ENCODE measurements at places on chromosomes 6 and 20.

DNA sequence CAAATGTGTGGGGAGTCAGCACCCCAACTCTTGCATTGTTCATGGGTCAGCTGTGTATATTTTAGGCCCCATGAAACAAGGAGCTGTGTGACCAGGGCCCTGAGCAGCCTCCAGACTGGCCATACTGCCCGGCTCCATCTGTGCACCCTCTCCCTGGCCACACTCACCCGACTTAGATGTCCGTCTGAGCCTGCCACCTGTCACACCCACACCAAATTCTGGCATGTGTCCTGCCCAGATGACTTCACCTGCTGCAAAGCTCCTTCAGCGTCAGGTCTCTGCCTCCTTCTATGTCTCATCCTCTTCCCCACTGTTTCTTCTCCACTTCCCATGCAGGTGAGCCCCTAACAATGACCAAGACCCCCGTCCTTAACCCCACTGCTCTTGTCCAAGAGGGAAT, 88.1 kb upstream of the THBS2 start:
- DNase-seq = no peak

DNA sequence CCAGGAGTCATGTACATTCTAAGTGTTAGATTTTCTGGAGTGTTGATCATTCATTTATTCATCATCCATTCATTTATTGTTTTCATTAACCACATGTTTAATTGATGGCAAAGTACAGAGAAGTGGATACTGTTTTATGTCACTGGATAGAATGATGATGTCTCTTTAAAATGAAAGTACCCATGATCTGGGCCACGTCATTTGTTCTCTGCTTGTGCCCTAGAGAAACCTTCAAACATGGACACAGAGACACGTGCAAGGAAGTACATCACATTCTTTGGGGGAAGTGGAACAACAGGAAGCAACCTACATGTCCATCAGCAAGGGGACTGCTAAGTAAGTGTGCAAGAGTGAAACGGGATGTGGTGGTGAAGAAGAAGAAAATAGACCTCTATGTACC, 75.8 kb upstream of the TSHZ2 start:
- DNase-seq = no peak

GRCh38 chr6:133548423-133549159, 307.4 kb downstream of the EYA4 start:
- no peak for DNase-seq

GRCh38 chr6:45718871-45719270, 296.8 kb downstream of the CLIC5 start:
- DNase-seq = no peak

- DNase-seq = no peak
These were observed 183.9 kb upstream of the JARID2 start for GRCh38 chr6:15061908-15062515.

DNA sequence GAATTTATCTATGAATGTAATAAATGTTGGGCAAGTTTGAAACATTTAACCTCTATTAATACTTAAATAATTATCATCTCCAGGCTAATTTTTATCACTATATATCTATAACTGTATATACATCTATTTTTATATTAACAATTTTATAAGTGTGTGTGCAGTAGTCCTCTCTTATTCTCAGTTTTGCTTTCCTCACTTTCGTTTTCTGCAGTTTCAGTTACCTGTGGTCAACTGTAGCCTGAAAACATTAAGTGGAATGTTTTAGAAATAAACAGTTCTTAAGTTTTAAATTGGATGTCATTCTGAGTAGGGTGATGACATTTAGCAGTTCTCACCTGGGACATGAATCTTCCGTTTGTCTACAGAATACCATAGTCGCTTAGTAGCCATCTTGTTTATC, 379.4 kb upstream of the MAN1A1 start:
- no peak for DNase-seq

GRCh38 chr6:6312901-6313441, 7.5 kb downstream of the F13A1 start:
- DNase-seq = no peak

- DNase-seq = no peak
These were observed 23.9 kb downstream of the C20orf203 start for GRCh38 chr20:32649697-32650400.

DNA sequence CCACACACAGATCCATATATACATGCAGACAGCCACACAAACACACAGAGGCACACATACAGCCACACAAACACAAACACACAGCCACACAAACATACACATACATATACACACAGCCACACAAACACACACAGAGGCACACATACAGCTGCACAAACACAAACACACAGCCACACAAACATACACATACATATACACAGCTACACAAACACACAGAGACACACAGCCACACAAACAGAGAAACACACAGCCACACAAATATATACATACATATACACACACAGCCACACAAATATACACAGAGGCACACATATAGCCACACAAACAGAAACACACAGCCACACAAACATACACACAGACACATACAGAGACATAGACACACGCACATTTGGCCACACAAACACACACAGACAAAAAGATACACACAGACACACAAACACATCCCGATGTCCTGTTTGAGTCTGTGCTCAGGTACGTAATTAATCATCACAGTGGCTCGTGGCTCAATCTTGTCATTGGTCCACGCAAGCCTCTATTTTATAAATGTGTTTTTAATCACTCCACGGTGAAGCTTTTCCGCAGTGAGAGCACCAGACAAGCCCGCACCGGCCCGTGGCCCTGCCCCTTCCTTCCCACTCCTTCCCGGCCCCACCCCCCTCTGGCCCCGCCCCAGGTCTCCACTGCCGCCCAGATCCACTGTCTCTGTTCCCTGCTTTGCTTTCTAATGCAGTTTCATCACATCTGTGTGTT, 135.3 kb downstream of the CDH4 start:
- no peak for DNase-seq
